Substantia nigra (tissue), 51 donors: ENCODE measurements at places on chromosomes 12 and 14.
A peak's percentile ranks its signal among the peaks of the same experiment; 100 is the strongest.

GRCh38 chr12:52455821-52456220 lies 3.9 kb upstream of the KRT6B start:
- no peak for DNase-seq

DNA sequence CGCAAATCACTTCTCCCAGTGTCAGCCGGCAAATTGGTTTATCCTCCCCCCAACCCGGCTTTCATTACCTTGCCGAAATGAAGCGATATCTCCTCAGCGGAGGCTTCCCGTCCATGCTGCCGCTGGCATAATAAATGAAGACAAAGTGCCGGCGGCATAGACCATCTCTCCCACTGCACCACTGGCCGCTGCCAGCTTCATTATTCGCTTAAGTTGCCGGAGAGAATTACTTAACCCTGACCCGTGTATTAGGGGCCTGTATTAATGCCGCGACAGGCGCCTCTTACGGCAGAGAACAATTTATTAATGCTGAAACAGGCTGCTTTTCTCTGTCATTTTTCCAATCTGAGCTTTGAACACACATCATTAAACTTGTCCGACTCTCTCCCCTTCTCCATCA lies 17.5 kb upstream of the GPATCH2L start:
- DNase-seq = no peak

- no peak for DNase-seq
These were observed 953 bp upstream of the NKX2-8 start for GRCh38 chr14:36583242-36583892.

DNA sequence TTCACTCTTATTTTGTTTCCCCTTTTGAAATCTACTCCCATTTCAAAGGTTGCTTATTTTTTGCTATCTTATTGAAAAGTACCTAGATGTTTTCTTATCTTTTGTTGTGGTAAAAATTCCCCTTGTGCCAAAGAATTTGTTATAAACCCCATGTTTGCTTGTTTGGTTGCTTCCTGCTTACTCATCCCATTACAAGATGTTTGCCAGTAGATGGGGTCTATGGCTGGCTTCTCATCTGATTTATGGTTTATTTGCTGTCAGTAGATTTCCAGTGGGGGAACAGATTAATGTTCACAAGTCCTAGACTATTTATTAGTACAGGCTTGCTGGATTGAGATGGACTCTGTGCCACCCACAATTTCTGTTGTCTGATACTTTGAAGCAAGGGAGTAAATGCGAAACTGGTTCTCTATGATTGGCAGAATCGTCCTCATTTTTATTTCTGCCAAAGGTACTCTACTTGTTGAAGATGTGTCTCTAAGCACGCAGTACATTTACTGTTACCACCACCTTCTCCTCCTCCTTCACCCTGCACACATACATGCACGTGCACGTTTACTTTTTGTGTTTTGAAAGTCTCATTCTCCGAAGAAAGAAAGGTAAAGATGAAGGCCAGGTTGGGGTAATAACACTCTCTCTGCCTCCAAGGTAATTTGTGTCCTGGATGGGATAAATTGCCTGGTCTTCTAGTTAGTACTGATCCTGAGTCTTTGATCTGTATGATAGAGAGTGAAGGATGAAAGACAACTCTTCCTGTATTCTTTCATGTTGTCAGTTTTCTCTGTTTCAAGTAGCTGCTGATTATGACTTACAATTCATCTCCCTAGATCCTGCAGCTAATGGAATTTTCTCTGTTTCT lies 117.2 kb upstream of the ATP2B1 start:
- no peak for DNase-seq

- no peak for DNase-seq
These were observed 30.6 kb downstream of the PPFIBP1 start for GRCh38 chr12:27554421-27555186.

DNA sequence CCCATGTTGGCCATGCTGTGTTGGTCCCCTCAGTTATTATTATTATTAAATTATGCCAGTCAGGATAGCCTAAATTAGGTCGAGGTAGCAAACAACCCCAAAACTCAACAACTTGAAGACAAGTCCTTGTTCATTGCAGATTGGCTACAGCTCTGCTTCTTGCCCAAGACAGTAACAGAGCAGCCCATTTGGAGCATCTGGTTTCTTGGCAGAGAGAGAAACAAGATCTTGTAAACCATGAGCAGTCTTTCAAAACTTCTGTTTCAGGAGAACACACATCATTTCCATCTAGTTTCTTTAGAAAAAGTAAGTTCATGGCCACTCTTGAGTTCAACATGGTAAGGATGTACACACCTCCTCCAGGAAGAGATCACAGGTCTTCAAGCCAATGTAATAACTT lies 52.3 kb downstream of the E2F7 start:
- no peak for DNase-seq

DNA sequence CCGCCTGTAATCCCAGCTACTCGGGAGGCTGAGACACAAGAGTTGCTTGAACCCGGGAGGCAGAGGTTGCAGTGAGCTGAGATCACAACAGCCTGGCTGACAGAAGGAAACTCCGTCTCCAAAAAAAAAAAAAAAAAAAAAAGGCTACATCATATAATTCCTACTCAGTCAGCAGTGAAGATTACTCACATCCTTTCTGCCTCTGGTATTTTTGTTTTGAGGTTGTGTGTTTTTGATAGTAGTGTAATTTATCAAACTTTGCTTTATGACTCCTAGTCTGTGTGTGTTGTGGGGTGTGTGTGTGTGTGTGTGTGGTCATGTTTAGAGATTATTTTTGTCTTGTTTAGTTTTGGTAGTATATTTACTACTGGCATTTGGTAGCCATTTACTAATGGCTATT lies 29.8 kb upstream of the DLGAP5 start:
- no peak for DNase-seq

DNA sequence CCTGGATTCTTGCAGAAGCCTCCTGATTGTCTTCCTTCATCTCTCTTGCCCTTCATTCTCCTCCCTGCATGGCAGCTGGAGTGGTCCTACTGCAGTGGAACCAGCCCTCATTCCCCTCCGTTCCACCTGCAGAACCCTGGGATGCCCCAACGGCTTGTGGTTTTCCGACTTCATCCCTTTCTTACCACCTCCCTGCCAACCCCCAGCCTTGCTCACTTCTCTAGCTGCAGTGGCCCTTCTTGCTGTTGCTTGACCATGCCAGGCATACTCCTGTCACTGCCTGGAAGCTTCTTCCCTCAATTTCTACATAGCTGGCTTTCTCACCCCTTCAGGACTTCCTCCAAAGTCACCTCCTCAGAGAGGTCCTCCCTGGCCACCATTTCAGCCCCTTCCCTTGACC lies 123.3 kb downstream of the BEGAIN start:
- no peak for DNase-seq

- DNase-seq = no peak
These were observed 247.0 kb downstream of the PHLDA1 start for GRCh38 chr12:75784591-75784990.

DNA sequence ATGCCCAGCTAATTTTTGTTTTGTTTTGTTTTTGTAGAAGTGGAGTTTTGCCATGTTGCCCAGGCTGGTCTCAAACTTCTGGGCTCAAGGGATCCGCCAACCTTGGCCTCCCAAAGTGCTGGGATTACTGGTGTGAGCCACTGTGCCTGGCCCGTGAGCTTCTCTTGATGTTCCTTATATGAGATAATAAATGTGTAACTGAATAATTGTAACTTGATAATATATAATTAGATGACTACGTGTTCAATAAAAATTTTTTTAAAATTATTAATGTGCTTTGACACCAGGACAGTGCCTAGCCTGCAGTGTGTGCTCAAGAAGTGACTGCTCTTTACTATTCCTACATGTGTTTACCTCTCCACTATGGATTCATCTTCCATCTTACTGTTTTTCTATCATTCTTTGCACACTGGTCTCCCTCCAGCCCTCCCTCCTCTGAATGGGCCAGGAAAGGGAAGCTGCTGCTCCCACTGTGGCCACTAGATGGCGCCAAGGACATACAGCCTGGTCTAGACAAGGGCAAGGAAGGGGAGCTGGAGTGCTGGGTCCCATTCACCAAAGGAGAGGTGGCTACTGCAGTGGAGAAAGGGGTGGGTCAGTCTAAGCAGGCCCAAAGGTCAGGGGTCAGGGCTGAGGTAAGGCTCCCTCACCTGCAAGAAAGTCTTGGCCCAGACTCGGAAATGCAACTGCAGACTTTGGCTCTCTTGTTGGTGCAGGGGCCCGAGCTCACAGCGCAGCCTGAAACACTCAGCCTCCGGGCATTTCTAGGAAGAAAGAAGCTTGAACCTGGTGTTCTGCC lies 14.7 kb upstream of the ZNF385A start:
- peak; percentile 73 for DNase-seq

DNA sequence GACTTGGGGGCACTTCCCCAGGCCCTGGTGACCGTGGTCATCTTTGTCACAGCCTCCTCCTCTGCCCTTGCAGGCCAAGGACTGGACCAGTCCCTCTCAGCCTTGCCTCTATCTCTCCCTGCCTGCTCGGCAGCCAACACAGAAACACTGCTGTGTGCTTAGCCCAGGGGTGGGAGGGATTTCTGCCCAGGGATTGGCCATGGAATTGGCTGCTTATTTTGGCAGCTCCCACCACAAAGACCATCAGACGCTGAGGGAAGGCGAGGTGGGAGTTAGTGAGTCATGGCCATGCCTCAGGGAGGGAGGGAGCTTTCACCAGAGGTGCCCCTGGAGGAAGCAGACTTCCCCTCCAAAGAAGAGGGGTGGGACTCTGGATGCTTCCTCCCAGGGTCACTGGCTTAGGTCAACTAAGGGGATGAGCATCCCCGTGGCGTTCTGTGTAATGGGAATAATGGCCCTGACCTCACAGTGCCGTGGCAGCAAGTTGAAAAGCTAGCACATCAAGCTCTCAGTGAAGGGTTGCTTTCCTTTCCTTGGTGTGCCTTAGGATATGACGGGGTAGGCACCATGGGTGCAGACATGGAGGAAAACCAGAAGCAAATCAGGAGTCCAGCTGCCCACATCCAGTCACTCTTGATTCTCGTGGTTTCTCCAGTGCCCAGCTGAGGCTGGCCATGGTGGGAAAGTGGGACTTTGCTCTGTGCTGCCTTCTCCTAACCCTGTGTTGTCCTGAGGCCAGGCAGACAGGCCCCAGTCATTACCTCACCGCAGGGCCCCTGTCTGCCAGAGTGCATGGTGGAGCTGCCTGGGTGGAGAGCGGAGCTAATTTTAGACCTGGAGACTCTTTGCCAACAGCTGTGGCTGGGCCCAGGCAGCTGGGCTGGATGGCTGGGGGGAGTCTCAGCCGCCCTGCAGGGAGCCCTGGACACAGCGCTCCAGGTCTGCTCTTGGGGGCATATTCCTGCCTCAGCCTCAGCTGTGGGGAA lies 21.4 kb downstream of the B4GALNT3 start:
- DNase-seq = no peak

DNA sequence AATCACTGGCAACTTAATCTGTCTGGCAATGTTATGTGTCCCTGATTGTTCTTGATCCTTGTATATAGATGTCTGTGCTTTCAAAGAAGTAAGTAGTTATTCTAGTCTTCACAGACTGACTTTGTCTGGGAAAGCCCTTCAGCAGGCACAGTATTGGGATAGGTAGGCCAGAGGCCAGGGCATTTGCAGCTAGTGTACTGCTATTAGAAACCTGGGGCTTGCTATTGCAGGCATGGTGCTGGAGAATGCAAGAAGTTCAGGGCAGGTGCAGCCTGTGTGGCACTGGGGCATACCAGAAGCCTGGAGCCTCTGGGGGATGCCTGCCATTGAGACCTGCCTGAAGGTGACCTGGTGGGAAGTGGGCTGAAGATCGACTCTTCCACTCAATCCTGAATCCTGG lies 96.3 kb downstream of the TMTC3 start:
- DNase-seq = no peak

- no peak for DNase-seq
These were observed 2.1 kb downstream of the CD9 start for GRCh38 chr12:6202304-6202703.

DNA sequence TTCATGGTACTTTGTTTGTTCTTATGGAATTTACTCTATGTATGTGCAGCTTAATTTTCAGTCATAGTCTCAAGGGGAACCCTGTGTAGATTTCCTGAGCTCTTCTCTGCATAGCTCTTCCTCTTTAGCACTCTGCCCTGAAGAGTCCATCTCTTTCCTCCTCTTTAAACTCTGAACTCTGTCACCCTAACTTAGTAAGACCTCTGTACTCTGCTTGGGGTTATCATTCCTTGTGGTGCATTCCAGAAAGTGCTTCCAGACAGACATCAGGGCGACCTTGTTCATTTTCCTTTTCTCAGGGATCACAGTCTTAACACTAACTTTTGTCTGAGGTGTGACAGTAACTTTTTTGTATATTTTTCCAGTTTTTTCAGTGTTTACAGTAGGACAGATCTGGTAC lies 179.3 kb downstream of the RAD51B start:
- DNase-seq = no peak

GRCh38 chr12:90261283-90261682 lies 552.6 kb upstream of the ATP2B1 start:
- DNase-seq = no peak

GRCh38 chr14:90096566-90096965 lies 34.8 kb downstream of the KCNK13 start:
- DNase-seq = no peak

- DNase-seq = no peak
These were observed 45.4 kb downstream of the SRGAP1 start for GRCh38 chr12:63889721-63890509.

DNA sequence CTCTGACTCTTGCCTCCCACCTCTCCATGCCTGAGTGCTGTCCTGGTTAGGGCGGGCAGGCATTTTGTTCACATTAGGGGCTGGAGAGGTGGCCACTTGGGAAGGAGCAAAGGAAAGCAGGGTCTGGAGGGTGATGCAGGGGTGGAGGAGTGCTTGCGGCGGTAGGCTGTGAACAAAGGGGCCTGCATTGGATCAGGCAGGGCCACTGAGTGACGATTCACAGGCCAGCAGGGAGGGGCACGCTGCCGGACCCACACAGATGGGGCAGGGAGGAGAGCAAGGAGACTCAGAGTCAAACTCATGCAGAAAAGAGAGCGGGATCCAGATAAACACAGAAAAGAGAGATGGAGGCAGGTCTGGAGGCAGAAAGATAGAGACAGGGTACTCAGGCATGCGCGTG lies 58.4 kb upstream of the TBX3 start:
- DNase-seq = no peak

GRCh38 chr12:122304924-122305323 lies 38.6 kb upstream of the VPS33A start:
- DNase-seq = no peak

GRCh38 chr12:93612776-93613175 lies 40.3 kb downstream of the SOCS2 start:
- DNase-seq = no peak

DNA sequence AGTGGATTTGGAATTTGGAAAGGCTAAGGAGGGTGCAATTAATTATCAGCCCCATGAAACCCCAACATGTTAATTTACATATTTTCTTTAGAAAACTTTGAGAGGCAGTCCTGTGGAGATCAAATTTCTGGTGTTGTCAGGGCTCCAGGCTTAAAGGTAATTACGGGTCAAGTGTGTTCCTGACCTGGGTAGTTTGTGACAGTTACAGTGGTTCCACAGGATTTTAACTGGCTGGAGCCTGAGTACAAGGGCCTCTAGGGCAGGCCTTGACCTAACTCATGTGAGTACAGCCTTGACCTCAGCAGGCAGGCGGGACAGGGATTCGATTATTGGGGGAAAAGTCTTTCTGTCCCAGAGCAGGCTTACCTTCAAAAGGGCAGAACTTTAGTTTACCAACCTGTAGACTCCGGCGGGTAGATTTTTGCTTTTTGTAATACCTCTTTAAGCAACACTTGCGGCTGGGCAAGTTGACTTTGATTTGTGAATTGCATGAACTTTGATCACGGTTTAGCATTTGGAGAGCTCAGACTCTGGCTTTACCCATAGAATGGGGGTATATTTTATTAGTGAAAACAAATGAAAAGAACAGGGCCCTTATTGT lies 8.4 kb upstream of the PPTC7 start:
- DNase-seq = no peak
